Activated CD4-positive, alpha-beta memory T cell treated with anti-CD3 and anti-CD28 coated beads for 36 hours (primary cell): ENCODE measurements at places on chromosomes 2 and 18. TPM values are rescaled to one million over a fixed set of nuclear protein-coding genes. Genes with fewer than 3 reads are reported as not detected.

- H3K36me3 ChIP-seq, result no peaks in the 10 kb centered on the region
- no peaks in the 10 kb centered on the region for H3K27me3 ChIP-seq
- no peak overlapping the region for H3K27ac ChIP-seq
- H3K4me1 ChIP-seq, result no peaks in the 10 kb centered on the region
- DNase-seq, result no peak
Observed at GRCh38 chr2:228352048-228352447, 170.6 kb upstream of the SPHKAP start.

GRCh38 chr2:126792993-126793392, 105.7 kb upstream of the TEX51 start:
- no peaks in the 10 kb centered on the region for H3K4me1 ChIP-seq
- no peak overlapping the region for H3K27ac ChIP-seq
- peaks cover 16% of the 10 kb centered on the region for H3K27me3 ChIP-seq
- H3K4me3 ChIP-seq, result no peak overlapping the region
- no peaks in the 10 kb centered on the region for H3K36me3 ChIP-seq

The DUSP2 gene
- total RNA-seq, result 539 TPM

The DUSP19 gene
- total RNA-seq, result 2.1 TPM
